ENCODE measurements at places on chromosomes 3 and 15.

- H3K27ac ChIP-seq = no peak overlapping the region
- no peak for DNase-seq
- no peaks in the 10 kb centered on the region for H3K27me3 ChIP-seq
- H3K4me3 ChIP-seq = no peak overlapping the region
Observed at GRCh38 chr15:52143873-52144272, 31.3 kb upstream of the BCL2L10 start.

DNA sequence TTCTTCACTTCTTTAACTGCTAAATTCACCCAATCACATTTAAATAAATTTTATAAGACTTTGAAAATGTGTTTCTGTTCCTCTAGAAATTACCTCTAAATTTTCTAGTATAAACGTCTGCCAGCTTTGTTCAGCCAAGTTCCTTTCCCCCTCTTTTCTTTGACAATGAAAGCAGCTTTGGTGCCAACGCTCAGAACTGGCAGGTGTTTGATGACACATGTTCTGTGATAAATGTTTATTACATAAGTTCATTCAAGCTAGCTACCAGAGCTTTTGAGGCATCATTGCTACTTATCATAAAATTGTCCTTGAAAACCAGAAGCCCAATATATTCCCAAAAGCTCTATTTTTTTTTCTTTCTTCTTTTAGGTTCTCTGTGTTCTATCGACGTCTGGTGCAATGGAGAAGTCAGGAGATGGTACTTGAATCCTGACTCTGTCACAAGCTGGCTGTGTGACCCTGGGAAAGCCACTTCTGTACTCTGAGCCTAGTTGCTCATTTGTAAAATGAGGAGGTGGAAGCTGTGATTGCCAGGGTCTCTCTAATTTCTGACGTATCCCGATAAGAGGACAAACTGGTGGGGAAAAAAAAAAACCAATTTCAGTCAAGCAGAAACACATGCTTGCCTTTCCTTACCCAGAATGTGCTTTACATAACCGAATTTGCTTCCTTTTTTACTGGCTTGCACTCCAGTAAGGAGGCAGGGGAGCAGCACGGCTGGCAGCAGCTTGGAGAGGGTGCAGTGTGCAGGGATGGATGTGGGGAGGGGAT lies 187.1 kb upstream of the LPP start:
- no peaks in the 10 kb centered on the region for H3K36me3 ChIP-seq
- H3K4me1 ChIP-seq = no peaks in the 10 kb centered on the region
- no peak overlapping the region for H3K27ac ChIP-seq
- no peaks in the 10 kb centered on the region for H3K27me3 ChIP-seq
- no peak overlapping the region for H3K4me3 ChIP-seq

DNA sequence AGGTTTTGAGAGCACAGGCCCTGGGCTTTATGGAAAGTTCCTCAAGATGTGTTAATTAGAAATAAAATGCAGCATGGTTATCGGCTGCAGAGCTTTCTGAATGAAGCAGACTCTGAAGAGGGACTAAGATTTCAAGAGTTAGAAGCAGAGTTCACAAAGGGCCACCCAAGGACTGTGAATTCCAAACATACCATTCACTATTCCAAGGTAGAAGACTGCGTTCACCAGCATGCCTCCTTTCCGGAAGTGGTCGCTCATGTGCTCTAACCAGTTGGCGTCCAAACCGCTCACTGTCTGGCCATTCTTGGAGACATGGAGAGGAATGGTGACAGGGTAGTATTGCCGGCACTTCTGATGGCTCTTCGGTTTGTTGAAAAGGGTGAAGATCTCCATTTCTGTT lies 104.9 kb downstream of the OXNAD1 start:
- no peak overlapping the region for H3K4me3 ChIP-seq
- peaks cover 15% of the 10 kb centered on the region for H3K4me1 ChIP-seq
- no peak for DNase-seq

- DNase-seq = no peak
- no peaks in the 10 kb centered on the region for H3K27me3 ChIP-seq
- no peaks in the 10 kb centered on the region for H3K36me3 ChIP-seq
- H3K27ac ChIP-seq = no peak overlapping the region
- H3K4me1 ChIP-seq = no peaks in the 10 kb centered on the region
- H3K4me3 ChIP-seq = no peak overlapping the region
Observed at GRCh38 chr3:100581650-100582049, 27.8 kb upstream of the ADGRG7 start.

DNA sequence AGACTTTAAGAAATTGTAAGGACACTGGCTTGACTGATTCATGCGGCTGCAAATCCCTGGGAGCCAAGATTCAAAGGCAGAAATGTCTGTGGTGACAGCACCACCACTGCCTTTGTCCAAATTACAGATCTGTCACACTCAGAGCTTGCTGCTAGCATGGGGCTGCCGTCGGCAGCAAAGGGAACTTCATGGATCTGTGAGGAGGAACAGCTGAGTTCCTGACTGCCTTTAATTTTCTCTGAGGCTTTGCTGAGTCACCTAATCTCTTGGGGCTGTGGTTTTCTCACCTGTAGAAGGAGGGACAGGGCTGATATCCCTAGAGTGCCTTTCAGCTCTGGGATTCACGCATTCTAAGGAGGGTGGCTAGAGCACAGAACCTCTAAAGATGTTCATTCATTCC lies 4.1 kb upstream of the PAK6 start:
- H3K27me3 ChIP-seq = no peaks in the 10 kb centered on the region
- peaks cover 36% of the 10 kb centered on the region for H3K4me1 ChIP-seq
- no peak for DNase-seq
- H3K36me3 ChIP-seq = no peaks in the 10 kb centered on the region

DNA sequence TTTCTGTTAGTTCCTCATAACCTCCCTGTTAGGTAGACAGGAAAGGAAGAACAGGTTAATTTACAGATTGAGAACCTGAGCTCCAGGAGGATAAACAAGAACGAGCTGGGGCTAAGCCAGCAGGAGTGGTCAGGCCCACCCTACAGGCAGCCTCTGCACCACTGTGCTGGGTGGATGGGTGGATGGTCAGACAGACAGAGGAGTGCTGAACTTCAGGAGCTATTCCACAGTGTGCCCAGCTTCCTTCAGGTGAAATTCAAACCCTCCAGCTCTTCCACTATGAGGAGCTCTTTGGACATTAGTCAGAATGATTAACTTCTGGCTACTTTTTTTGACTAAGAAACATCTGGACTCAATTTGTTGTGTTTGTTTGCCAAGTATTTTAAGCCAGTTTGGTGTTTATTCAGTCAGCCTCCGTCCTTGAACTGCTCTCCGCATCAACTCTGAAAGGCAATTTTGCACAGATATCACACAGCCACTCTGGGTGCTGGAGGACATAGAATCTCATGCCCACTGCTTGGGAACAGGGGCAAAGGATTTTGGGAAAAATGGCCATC lies 361.9 kb downstream of the CLSTN2 start:
- H3K36me3 ChIP-seq = no peaks in the 10 kb centered on the region
- H3K4me1 ChIP-seq = no peaks in the 10 kb centered on the region
- no peak overlapping the region for H3K4me3 ChIP-seq
- H3K27ac ChIP-seq = no peak overlapping the region
- H3K27me3 ChIP-seq = peaks cover 34% of the 10 kb centered on the region

DNA sequence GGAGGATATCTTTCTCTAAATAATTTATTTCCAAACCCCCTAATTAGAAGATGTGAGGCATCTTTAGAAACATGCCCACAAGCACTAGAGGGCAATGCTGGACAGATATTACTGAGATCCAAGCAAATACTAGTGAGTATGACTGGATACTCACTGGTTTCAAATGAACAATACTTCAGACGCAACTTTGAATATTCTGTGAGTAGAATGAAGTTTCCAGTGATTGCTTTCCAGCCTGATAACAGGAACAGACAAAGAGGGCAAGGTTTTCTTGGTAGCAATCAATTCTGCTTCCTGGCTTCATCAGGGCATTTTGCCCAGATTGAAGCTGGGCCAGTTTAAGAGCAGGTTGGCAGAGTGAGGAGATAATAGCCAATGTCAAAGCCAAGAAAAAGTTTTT lies 442.6 kb upstream of the PDZRN3 start:
- no peaks in the 10 kb centered on the region for H3K27me3 ChIP-seq
- H3K36me3 ChIP-seq = no peaks in the 10 kb centered on the region
- no peaks in the 10 kb centered on the region for H3K4me1 ChIP-seq
- DNase-seq = no peak

DNA sequence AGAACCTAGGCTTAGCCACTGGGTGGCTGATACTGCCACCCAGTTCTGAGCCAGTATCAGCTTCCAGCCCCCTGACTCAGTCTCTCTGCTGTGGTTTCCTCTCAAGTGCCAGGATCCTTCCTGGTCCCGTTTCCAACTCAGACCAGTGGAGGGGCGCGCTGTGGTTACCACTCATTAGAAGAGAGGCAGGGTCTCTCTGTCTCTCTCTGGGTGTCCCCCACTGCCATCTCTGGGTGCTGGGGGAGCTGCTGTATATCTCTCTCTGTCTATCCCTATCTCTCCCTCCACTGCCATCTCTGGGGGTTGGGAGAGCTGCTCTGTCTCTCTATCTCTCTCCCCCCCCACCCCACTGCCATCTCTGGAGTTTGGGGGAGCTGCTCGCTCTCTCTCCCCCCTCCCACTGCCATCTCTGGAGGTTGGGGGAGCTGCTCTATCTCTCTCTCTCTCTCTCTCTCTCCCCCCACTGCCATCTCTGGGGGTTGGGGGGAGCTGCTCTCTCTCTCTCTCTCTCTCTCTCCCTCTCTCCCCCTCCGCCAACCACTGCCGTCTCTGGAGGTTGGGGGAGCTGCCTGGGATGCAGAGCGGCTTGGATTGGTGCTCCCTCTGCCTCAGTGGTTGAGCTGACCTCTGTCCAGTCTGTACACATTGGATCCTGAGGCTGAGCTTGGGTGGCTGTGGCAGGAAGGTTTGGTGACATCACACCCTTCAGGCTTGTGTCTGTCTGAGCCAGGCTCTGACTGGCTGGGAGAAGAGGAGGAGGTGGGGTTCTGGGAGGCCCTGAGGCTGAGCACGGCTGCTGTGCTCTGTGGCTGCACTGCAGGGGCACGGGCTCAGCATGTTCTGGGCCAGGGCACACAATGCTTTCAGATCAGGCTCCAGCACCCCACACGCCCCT lies 98.9 kb downstream of the APBA2 start:
- no peak overlapping the region for H3K4me3 ChIP-seq
- H3K4me1 ChIP-seq = no peaks in the 10 kb centered on the region
- no peak overlapping the region for H3K27ac ChIP-seq
- no peaks in the 10 kb centered on the region for H3K36me3 ChIP-seq
- peaks cover 16% of the 10 kb centered on the region for H3K27me3 ChIP-seq

GRCh38 chr3:38575279-38575843 lies 74.1 kb downstream of the SCN5A start:
- no peak overlapping the region for H3K27ac ChIP-seq
- no peaks in the 10 kb centered on the region for H3K27me3 ChIP-seq
- DNase-seq = no peak
- no peaks in the 10 kb centered on the region for H3K4me1 ChIP-seq
- H3K36me3 ChIP-seq = no peaks in the 10 kb centered on the region
- no peak overlapping the region for H3K4me3 ChIP-seq

DNA sequence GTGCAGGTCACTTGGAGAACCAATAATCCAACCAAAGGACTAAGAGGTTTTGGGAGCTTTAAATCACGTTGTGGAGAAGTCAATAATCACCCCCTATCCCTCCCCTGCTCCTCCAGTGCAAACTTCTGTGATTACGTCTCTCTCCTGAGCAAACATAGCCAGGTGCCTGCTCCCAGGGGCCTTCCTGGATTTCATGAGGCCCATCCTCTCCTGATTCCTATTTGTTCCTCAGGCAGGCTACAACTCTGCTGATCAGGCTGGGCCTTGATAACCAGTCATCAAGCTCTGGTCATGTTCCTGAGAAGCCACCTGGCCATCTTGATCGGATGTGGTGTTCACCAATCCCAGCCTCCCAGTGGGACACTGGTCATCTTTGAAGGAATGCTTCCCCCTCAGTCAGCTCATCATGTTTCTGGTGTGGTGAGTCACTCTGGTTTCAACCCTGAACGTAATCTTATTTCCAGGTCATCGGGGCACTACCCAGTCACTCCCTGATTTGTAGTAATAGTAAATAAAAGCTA lies 2.9 kb upstream of the ZNF710 start:
- H3K4me3 ChIP-seq = peak overlapping the region; percentile 73
- peaks cover 47% of the 10 kb centered on the region for H3K4me1 ChIP-seq
- DNase-seq = peak; percentile 69

DNA sequence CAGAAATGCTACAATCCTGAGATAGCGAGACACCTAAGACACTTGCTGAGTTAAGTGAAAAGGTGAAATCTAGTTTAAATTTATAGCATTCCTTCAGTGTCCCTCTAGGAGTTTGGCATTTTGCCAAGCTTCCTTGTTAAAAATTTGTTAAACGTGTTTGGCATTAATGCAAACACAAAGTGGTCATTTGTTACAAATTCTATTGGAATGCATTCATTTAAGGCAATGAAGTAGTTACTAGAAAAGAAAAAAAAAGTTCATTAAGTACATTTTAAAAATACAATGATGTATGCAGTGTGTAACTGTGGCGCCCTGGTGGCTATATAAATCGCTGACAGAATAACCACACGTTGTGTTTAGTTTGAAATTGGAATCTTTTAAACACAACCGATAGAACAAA lies 31.3 kb upstream of the WNT5A start:
- H3K27ac ChIP-seq = no peak overlapping the region
- no peak overlapping the region for H3K4me3 ChIP-seq
- DNase-seq = no peak
- no peaks in the 10 kb centered on the region for H3K27me3 ChIP-seq

DNA sequence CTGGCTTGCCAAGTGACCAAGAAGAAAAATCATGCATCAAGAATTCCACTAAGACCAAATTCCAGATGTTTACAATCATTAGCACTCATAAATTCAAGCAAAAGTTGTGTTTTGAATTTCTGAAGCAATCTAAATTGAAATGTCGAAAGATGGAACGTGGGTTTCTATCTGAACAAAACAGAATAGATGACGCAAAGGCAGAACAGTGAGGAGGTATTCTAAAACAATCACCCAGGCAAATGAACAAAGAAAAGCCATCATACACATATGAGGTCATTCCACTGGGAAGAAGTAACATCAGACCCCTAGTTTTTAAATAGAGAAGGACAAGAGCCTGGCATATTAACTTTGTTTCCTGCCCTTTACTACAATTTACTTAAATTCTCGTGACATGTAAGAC lies 58.0 kb downstream of the MCF2L2 start:
- no peaks in the 10 kb centered on the region for H3K36me3 ChIP-seq
- peak overlapping the region; percentile 40 for H3K27ac ChIP-seq
- DNase-seq = no peak
- no peak overlapping the region for H3K4me3 ChIP-seq
- H3K27me3 ChIP-seq = no peaks in the 10 kb centered on the region

GRCh38 chr3:128714887-128715491 lies 11.0 kb upstream of the RAB7A start:
- H3K36me3 ChIP-seq = no peaks in the 10 kb centered on the region
- no peak for DNase-seq
- no peak overlapping the region for H3K4me3 ChIP-seq
- H3K4me1 ChIP-seq = no peaks in the 10 kb centered on the region
- no peak overlapping the region for H3K27ac ChIP-seq
- H3K27me3 ChIP-seq = no peaks in the 10 kb centered on the region

All from HCT116 (cell line).